Kidney (tissue), 22 donors: ENCODE measurements at places on chromosomes 7 and 10. TPM values are rescaled to one million over a fixed set of nuclear protein-coding genes. Genes with fewer than 3 reads are reported as not detected.

HGF gene
- total RNA-seq, result 23.8 TPM

DNA sequence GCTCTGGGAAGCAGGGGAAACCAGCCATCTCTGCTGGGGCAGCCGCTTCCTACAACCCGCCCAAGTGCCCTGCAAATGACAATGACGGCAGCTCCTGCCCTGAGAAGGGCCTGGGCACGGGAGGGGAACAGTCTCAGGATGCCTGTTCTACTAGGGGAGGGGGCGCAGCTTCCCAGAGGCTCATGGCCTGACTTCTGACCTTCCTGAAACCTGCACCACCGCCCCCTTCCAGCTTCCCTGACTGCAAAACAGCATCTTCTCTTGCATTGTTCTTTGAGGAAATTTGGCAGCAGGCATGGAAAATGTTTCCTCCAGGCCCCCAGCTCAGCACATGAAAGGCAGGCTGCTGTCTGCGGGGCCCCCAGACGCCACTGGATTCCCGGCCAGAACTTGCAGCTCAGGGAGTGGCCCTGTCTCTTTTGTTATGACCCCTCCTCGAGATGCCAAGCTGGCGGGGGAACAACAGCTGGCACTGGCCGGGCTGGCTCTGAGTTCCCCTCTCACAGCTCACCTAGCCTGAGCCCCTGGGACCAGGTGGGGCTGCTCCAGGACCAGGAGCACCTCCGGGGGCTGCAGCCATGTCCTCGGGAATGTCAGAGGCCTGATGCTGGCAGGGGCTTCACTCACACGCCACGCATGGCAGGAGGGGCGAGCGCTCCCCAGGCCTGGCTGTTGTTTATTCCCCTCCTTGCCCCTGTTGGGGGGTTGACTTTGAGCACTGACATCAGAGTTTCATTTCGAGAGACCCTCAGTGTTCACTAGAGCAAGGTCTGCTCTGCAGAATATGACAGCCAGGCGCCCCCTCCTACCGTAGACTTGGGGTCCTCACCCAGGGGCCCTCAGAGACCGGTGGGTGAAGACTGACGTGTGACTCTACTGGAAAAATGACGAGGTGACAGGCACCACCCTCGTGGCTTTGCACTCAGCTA, 62.7 kb downstream of the CALML3 start:
- DNase-seq, result peak; percentile 70

AFAP1L2 gene
- total RNA-seq, result 24.0 TPM

- DNase-seq, result peak; percentile 4
These were observed 105.8 kb downstream of the ELMO1 start for GRCh38 chr7:37342688-37343471.
